Stimulated activated CD8-positive, alpha-beta memory T cell treated with anti-CD3 and anti-CD28 coated beads, Interleukin-7, amount 100 ng/mL, for 1 hour (primary cell): ENCODE measurements at places on chromosomes 3 and 15.

GRCh38 chr15:38354315-38354929 is 99.5 kb upstream of the FAM98B start:
- DNase-seq = peak; percentile 13

- DNase-seq = no peak
These were observed 51.0 kb downstream of the CHDH start for GRCh38 chr3:53795176-53795575.

DNA sequence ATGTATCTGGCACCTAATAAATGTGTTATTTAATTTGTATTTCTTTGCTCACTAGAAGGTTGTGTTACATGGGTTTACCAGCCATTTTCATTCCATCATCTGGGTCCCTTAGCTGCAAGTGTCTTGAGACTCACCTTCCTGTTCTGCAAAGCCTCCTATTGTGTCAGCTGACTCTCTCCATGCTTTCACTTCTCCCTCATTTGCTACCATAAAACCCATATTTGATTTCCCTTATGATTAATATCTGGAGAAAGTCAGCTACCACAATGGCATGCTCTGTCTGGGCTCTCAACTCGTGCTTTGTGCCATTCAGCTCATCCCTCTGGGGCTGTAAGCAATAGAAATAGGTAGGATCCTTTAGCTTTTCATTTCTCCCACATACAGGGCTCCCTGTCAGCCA is 79.5 kb upstream of the EIF1B start:
- DNase-seq = no peak

- no peak for DNase-seq
These were observed 468.0 kb upstream of the GBE1 start for GRCh38 chr3:82229397-82229796.

- no peak for DNase-seq
These were observed 40.5 kb downstream of the COL6A6 start for GRCh38 chr3:130557336-130558035.

DNA sequence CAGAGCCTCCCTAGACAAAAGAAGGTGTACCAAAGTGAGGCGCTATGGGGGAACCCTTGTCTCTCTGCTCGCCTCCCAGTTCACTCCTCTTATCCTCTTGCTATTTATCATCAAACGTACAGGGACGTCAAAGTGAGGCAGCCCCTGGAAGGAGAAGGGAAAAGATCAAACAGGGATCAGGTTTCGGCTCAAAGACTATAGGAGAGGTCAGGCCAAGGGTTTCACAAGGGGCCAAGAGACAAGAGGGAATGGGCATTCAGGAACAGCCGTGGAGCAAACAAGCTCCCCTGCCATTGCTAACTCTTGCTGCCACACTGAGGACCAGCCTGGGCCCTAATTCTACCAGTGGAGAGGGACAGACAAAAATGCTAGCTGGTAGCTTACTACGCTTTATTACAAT is 168.7 kb downstream of the GREM1 start:
- no peak for DNase-seq

GRCh38 chr15:70625438-70625837 is 137.9 kb downstream of the UACA start:
- DNase-seq = no peak

- DNase-seq = no peak
These were observed 8.2 kb downstream of the HDC start for GRCh38 chr15:50257332-50257731.

DNA sequence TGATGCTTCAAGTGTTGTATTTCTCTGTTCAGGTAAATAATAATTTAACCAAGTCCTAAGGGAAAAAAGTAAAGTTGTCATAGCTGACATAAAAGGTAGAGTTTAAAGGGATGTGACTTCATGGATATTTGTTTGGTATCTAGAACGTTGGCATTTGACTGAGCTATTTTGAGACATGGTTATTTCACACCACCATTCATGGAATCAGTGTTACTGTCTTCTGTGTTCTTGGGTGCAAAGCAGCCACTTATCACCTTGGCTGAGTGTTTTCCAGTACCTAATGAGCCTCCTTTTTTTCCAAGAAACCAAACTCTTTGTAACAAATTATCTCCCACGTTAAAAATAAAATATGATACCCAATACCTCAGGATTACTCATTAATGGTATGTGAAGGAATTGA is 155.8 kb downstream of the GHSR start:
- DNase-seq = no peak

DNA sequence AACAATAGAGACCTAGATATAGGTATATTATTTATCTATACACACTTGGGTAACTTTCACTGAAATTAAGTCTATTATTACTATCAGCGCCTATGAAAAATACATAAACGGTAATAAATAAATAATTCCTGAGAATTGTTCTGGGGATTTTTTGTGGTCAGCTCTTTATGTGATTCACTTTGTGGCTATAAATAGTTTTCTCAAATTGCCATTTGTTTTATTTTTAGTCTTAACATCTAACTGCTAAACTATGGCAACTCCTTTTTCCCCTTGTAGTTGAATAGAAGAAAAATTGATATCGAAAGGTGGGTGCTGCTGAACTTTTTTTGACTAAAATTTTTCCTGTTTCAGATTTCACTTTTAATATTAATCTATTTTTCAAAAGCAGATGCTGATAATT is 189.0 kb downstream of the VGLL3 start:
- no peak for DNase-seq

- DNase-seq = peak; percentile 48
These were observed 20.4 kb upstream of the SATB1 start for GRCh38 chr3:18445401-18446148.

DNA sequence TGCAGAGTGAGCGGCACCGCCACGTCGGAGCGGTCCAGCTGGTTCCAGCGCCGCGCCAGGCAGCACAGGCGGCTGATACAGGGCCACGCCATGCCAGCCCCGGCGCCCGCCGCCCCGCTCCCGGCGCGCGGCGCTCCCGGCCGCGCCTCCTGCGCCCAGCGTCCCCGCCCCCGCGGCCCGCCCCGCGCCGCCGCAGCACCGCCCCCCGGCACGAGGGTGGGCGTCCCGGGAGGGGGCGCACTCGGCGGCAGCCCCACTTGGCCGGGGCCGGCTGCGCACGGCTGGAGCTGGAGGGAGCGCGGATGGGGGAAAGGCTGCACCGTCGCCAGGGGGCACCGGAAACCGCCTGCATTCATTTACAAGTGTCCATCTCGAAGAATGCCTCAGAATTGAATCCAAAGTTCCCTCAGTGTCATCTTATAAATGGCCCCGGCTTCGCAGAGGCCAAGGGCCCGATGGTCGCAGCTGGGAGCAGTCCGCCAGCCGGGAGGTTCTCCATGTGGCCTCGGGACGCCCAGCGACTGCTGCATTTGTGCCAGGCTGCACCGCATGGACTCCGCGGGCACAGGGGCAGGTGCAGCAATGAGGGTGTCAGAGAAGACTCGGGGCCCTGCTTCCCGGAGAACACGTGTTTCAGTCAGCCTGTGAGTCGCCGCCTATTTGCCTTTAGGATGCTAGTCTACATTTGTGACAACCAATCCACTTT is at the start of gene MAP6D1:
Gene MAP6D1 (minus strand): TSS at position 122 of the 706 bp plus-strand sequence. CDS start 30 bp downstream, at position 92.
- DNase-seq = peak; percentile 22

- no peak for DNase-seq
These were observed 22.7 kb downstream of the EXD1 start for GRCh38 chr15:41207687-41208448.

DNA sequence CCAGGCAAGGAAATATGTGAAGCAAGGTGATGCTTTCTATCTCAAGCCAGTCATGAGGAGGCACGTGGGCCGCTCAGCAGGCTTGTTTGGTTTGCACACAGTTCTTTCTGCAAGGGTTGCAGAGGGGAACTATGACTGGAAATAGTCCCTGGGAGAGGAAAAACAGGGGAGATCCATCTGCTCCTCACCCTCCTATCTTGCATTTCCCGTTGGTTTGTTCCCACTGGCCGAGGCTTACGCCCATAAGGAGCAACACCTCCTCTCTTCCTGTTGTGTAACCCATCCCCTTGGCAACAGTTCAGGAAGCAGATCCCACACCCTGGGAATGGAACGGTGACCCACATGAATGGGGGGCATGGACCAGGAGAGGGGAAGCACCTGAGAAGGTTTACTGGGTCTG is 72.1 kb upstream of the MAGI1 start:
- no peak for DNase-seq

GRCh38 chr3:47324278-47324865 is 41.6 kb downstream of the KLHL18 start:
- peak; percentile 18 for DNase-seq

- no peak for DNase-seq
These were observed 627.5 kb upstream of the LMCD1 start for GRCh38 chr3:7874116-7874515.

DNA sequence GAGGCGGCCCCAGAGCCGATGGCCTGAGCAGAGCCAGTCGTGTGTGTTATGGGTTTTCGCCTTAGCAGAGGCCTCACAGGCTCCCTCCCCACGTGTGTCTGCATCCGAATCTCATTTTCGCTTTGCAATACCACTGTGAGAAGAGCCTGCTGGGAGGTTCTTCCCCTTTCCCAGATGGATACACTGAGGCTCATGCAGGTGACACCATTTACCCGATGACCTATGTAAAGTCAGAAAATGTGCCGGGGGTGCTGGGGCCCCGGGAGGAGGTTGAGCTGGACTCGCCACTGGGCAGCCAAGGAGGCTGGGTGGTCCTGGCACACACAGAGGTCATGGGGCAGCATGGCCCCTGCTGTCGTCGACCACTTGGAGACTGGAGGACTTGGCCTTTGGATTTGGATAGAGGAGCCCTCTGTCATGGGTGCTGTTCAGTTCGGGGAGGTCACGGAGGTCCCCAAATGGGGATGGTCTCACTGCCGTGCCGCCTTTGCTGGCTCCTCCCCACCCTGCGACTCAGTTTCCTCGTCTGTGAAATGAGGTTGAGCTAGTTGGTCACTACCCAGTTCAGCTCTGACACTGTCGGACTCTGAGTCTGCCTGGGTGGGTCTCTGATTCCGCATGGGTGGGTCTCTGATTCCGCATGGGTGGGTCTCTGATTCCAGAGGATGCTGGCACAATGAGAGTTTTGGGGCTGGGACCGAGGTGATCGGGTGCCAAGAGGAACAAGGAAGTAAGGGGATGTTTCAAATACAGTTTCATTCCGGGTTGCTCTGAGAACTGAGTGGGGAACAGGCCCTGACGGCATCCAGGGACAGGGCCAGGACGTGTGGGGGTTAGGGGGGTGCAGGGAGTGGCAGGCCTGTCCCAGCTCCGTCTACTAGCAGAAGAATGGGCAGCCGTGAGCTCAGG is 23.2 kb upstream of the MUC4 start:
- no peak for DNase-seq

DNA sequence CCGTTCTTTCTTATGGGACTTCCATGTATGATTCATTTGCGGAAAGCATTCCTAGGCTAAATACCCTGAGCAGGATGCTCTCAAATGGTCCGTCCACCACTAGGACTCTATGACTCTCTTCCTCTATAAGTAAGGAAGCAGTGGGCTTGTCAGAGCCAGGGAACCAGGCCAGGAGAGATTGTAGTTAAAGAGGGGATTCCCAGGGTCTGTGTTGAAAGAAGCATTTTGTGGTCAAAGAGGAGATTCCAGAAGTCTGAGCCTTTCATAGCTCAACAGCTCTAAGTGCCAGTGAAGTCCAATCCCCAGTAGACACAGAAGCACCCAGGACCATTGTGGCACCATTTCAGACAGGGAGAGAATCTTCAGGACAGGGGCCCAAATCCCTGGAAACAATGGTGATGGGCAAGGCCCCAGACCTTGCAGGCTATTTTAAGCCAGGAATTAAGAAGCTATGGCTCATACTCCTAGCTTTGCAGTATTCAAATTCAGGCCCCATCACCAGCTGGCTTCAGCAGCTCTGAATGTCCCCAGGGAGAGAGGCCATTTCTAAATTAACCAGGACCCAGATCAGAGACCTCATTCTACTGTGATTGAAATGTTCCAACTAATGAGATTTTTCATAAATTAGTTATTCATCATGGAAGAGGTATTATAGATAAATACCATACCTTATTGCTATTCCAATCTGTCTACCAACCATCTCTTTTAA is 81.7 kb downstream of the CD47 start:
- DNase-seq = no peak
